ENCODE measurements at places on chromosomes 12 and 14.

- no peak for DNase-seq
Observed at GRCh38 chr12:54350743-54351142, 13.5 kb downstream of the GPR84 start.

DNA sequence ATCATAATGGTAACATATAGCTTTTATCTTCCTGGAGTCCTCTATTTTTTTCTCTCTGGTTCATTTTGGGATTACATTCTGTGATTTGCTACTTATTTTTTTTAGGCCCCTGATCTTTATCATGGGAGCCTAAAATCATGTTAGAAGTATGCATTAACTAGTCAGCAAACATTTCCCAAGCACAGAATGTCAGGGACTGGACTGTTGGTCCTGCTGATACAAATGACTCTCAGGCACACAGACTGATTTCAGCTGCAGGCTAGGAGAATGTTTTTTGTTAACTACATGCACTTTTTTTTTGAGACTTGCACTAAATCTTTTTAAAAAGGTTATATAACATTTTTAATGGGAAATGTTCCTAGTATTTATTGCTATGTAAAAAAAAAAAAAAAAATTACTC is 131.1 kb downstream of the ACSS3 start:
- no peak for DNase-seq

GRCh38 chr14:68373124-68373646 is 419.7 kb downstream of the ZFP36L1 start:
- no peak for DNase-seq

- no peak for DNase-seq
Observed at GRCh38 chr12:27523305-27523641, 733 bp upstream of the PPFIBP1 start.

- DNase-seq = no peak
Observed at GRCh38 chr12:26736563-26737486, 96.2 kb downstream of the ITPR2 start.

DNA sequence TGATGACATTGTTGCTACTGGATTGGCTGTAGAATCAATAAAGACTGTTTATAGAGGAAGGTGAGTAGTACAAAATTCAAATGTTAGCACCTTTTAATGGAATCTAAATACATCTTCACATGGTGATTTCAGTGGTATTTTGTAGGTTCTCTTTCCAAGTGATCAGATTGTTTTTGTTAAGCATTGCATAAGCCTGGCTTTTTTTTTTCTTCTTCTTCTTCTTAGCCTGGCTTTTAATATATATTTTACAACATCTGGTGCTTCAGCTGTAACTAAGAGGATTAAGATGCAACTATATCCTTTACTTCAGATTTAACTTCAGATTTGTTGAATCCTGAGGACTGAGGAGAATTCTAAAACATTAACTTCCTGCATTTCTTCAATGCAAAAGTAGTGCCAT is 57.3 kb upstream of the ATF1 start:
- DNase-seq = no peak

DNA sequence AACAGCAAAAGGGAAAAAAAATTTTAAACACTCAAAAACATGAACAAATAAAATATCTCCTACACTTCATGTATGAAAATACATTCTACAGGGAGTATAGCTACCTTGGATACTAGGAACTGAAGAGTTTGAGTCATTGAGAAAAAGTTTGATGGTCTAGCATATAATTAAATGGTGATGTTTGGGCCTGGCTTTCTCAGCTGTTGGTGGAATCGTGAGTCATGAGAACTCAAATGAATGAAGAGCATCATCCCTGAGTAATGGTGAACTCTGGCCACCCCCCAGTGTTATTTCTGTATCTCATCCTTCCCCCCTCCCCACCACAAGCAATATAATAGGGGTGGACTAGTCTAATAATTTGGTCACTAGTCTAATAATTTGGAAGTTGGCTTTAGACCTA is 6.7 kb upstream of the SLC6A15 start:
- no peak for DNase-seq

- DNase-seq = no peak
Observed at GRCh38 chr12:121802485-121802842, 1.3 kb upstream of the SETD1B start.

- no peak for DNase-seq
Observed at GRCh38 chr12:1819571-1819970, 794 bp upstream of the LRTM2 start.

- no peak for DNase-seq
Observed at GRCh38 chr12:104443008-104443407, 13.7 kb upstream of the CHST11 start.

- no peak for DNase-seq
Observed at GRCh38 chr12:13676880-13677279, 304.5 kb downstream of the GRIN2B start.

DNA sequence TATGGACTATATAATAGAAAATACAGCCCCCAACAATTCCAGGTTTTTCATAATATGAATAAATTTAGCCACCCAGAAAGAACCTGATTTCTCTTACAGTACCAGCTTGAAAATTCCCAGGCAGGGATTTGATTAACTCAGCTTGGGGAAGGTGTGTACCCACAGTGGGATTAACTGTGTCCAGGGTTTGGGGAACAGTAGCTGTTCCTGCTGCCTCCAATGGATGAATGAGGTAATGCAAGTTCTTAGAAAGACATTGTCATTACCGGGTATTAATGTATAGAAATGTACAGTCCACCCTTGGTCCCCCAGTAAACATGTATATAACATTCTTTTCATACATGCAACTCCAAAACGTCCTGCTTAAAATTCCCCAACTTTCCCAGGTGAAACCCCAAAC is 115.6 kb downstream of the LRIG3 start:
- no peak for DNase-seq

GRCh38 chr12:48817873-48818830 is at the start of gene CACNB3:
Gene CACNB3, plus strand, starts transcription at chr12:48818496. Its CDS starts 434 bp downstream, at chr12:48818930.
- DNase-seq = peak; percentile 72

GRCh38 chr12:104686196-104686595 is 229.4 kb downstream of the CHST11 start:
- no peak for DNase-seq

All from endothelial cell (in vitro differentiated cells).